ENCODE measurements at places on chromosomes 13 and 19.

DNA sequence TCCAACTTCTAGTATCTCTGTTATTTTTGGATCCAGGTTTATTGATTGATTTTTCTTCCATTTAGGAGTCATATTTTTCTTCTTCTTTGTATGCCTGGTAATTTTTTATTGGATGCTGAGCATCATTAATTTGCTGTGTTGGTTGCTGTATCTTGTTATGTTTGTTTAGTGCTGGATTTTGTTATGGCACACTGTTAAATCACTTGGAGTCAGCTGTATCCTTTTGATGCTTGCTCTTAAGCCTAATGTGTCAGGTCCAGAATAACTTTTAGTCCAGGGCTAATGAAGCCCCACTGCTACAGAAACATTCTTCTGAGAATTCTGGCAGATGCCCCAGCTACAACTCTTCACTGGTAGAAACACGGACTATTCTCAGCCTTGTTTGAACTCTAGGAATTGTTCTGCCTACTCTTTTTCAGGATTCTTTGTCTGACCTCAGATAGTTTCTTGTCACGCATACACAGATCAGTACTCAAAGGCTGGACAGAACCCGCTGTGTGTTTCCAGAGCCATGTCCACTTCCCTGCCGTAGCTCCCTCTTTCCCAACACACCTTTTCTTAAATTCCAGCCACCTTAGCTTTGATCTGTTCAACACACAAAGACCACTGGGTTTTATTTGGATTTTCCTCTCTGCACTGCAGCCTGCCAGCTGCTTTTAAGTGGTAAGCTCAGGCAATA, 137.1 kb upstream of the WASF3 start:
- no peak for DNase-seq

GRCh38 chr19:56217039-56217949, 15.2 kb downstream of the ZSCAN5C start:
- no peak for DNase-seq

DNA sequence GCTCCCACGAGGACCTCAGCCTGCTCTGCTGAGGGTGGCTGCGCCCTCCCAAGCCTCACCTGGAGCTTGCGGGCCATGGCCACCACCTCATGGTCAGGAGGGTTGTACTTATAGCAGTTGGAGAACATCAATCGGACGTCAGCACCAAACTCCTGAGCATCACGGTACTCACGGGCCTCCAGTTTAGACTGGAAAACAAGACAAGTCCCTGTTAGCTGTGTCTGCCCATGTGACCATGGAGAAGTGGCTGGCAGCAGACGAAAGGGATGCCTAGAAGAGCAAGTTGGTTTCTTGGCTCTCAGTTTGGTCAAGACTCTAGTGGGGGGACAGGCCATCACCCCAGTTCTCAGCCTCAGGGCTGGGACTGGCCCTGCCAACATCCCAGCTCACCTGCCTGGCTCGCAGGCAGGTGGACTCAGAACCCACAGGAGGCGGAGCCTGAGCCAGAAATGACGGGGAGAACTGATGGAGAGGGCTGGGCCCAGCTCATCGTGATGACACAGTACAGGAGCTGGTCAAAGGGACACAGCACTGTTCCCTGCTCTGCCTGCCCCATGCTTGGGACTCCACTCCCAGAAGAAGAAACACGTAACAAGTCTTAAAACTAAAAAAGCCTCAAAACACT, 31.2 kb upstream of the EPHX3 start:
- no peak for DNase-seq

- no peak for DNase-seq
These were observed 2.4 kb downstream of the PTPRH start for GRCh38 chr19:55206664-55207500.

DNA sequence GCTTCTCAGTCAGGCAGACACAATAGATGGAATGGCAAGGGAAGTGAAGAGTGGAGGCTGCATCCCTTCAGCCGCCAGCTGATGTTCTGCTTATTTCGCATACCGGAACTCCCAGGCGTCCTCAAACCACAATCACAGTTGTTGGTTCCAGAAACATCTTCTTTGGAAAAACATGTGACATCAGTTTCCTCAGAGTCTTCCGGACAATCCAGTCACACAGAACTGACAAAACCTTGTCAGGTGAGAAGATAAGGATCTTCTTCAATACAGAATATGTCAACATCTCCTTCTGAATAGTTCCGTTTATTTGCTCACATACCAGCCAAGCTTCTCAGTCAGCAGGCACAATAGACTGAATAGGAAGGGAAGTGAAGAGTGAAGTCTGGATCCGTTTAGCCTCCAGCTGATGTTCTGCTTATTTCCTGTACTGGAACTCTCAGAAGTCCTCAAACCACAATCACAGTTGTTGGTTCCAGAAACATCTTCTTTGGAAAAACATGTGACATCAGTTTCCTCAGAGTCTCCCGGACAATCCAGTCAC, 45.1 kb upstream of the CEACAM21 start:
- DNase-seq = no peak

DNA sequence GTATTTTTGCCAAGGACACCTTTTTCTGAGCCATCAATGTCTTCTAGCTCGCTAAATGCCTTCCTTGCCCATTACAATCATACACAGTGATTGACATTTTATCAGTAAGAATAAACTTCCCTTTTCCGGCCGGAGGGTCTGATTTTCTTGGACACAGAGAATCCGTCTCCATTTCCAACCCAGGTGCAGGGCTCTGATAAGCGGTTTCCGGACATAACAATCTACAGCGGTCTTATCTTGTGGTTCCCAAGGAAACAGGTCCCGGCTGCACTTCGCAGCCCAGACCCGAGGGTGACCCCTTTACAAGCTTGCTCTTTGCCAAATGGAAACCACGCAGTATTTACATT, 5.1 kb upstream of the ZNF77 start:
- DNase-seq = no peak

DNA sequence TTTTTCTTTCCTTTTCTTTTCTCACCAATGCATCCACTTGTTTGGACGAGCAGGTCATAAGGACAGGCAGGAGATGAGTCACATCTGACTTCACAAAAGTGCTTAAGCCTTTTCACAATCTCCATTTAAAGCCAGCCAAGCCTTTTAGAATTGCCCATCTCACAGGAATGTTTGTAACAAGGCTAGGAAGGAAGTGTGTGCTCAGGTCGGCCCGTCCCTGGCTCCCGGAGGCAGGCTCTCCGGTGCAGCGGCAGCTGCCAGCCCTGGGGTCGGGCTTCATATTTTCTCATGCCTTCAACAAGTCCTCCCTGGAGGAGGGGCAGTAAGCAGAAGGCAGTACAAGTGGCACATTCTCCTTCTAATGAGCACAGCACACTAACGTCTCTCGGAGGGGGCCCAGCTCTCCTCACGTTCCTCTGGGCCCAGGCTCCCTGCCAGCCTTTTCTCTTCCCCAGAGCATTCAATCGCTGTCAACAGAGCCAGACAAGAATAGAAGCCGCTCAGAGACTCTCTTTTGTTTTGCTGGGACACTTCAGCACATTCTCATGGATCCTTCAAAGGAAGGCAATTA, 180.5 kb downstream of the COL4A1 start:
- no peak for DNase-seq

- no peak for DNase-seq
These were observed 25.9 kb downstream of the IGFL2 start for GRCh38 chr19:46173886-46174480.

- DNase-seq = no peak
These were observed 4.2 kb upstream of the RASA3 start for GRCh38 chr13:114136576-114136975.

GRCh38 chr13:32474999-32475792, 47.3 kb upstream of the N4BP2L1 start:
- no peak for DNase-seq

- DNase-seq = no peak
These were observed 5.5 kb downstream of the KATNAL1 start for GRCh38 chr13:30301827-30302226.

- DNase-seq = no peak
These were observed 449.9 kb downstream of the KLF12 start for GRCh38 chr13:73684286-73684685.

DNA sequence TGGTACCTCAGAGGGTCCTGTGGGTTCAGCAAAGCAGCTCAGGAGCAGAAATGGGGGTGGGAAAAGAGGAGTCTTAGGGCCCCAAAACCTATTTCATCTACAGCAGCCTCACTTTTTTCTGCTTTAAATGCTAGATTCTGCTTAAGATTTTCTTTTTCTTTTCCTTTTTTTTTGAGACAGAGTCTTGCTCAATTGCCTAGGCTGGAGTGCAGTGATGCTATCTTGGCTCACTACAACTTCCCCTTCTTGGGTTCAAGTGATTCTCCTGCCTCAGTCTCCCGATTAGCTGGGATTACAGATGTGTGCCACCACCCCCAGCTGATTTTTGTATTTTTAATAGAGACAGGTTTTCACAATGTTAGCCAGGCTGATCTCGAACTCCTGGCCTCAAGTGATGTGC, 30.7 kb upstream of the WDFY2 start:
- no peak for DNase-seq

DNA sequence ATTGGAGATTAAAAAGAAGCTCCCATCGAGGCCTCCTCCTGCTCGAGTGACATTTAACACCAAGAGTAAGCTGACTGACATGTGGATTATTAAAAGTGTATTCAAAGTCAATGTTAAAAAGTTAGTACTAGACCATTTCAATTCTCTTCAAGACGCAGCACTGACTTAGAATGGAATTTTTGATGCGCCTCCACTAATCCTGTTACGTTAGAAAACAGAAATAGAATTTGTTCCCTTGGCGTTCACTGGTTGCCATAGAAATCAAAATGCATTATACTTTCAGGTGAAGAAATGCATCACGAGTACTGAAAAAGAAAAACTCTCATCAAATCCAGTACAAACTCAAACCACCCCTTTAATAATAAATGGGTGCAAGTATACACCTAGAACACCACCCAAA, 42.2 kb downstream of the BRD4 start:
- no peak for DNase-seq

DNA sequence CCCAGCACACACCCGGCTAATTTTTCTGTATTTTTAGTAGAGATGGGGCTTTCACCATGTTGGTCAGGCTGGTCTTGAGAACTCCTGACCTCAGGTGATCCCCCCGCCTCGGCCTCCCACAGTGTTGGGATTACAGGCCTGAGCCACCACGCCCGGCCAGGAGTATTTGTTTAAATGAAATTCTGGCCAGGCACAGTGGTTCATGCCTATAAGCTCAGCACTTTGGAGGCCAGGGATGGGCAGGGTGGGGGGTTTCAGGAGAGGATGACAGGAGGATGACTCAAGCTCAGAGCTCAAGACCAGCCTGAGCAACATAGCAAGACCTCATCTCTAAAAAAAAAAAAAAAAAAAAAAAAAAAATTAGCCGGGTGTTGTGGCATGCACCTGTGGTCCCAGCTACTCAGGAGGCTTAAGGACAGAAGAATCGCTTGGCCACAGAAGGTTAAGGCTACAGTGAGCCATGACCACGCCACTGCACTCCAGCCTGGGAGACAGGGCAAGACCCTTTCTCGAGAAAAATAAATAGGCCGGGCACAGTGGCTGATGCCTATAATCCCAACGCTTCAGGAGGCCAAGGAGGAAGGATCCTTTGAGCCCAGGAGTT, 8.2 kb upstream of the DHDH start:
- no peak for DNase-seq

DNA sequence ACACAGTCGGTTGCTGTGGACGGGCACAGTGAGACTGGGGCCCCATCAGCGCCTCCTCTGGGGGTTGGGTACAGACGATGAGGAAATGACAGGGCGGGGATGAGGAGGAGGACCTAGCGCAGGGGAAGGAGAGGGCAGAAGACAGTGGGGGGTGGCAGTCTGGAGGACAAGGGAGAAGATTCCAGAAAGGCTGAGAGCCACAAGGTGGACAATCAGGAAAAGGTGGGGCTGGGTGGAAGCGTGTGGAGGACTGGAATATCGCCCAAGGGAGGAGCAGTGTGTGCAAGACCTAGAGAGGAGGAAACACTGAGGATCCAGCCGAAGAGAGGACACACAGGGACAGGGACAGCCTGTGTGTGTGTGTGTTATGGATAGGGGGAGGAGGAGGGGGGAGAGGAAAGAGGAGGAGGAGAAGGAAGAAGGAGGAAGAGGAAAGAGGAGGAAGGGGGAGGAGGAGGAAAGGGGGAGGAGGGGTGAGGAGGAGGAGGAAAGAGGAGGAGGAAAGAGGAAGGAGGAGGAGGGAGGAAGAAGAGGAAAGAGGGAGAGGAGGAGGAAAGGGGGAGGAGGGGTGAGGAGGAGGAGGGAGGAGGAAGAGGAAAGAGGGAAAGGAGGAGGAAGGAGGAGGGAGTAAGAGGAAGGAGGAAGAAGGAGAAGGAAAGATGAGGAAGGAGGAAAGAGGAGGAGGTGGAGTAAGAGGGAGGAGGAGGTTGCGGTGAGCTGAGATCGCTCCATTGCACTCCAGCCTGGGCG, 15.8 kb upstream of the GARIN5A start:
- no peak for DNase-seq

DNA sequence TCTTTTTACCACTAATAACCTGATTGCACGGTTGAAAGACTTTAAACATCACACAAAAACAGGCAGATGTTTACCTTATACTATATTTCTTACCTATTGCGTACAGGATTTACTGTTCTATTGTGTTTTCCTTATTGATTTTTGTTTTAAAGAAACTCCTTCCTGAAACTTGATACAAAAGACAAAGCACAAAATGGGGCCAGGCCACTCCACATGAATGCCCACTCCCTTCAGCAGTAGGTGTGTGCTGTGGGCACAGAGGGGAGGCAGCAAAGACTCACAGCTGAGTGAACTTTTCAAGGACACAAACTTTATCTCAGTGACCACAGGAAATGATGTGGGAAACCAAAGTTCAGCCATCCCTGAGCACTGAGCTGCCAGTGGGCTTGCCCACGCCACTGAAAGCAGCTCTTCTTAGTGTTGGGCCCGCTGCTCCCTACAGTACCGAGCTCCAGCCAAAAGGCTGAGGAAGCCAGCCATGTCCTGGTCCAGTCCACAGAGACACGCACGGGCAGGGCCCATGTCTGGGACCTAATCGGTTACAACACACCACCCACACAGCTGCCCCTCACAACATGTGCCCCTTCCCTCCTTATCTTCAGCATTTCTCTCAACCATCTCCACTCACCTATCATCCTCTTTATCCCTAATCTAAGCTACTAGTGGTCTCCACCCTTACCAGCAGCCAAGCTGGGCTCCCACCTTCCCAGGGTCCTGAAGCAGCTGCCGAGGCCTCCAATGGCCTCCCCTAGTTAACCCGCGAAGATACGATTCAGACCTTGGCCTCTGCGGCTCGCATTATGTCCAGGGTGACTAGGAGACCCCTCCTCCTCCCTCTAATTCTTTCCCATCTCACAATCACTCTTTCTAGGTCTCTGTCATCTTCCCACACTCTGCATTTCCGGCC, 39.5 kb downstream of the ATP7B start:
- DNase-seq = no peak

DNA sequence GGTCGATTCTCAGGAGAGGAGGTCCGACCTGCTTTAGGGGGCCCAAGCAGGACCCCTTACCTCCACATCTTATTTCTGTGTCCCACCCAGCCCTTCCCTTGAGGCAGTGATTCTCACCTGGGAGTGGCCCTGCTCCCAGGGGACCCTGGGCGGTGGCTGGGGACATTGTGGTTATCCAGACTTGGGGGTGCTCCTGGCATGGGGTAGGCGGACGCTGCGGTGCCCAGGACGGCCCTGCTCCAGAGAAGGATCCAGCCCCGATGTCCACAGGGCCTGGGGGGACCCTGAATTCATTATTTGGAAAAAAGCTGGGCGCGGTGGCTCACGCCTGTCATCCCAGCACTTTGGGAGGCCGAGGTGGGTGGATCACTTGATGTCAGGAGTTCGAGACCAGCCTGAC, 84.4 kb downstream of the GADD45B start:
- no peak for DNase-seq
